NT2/D1 (cell line): ENCODE measurements at places on chromosomes 4 and X.

DNA sequence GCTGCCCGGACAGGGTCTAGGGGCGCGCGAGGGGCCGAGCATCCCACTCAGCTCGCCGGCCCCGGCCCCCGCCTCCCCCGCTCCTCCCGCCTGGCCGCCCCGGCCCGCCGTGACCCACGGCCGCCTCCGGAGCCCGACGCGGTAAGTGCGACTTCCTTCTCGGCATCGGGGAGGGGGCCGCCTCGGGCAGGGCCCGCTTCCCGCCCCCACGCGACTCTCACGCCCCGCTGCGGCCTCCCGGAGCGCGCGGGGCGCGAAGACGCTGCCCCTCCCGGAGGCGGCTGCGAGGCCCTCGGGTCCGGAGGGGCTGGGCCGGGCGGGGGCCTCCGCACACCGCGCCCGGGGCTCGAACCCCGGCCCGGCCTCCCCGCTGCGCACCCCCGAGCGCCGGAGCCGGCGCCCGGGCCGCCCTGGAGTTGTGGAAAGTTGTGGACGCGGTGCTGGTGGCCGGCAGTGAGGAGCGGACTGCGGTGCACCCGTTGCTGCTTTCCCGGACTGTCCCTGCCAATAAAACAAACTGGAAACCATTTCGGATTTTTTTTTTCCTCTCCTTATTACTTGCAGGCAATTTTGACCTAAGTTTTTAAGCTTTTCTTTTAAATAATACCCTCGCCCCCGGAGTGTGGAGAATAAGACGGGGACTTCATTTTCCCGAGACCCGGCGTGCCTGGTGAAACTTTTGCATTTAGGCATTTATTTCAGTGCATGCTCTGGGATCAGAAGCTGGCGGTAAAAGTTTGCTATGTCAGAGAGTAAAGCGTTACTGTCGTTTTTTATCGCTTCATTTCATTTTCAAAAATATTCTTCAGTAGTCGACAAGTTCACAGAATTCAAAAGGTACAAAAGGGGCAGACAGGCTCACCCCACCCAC is 13.0 kb upstream of the TMEM156 start:
- no peak for DNase-seq

DNA sequence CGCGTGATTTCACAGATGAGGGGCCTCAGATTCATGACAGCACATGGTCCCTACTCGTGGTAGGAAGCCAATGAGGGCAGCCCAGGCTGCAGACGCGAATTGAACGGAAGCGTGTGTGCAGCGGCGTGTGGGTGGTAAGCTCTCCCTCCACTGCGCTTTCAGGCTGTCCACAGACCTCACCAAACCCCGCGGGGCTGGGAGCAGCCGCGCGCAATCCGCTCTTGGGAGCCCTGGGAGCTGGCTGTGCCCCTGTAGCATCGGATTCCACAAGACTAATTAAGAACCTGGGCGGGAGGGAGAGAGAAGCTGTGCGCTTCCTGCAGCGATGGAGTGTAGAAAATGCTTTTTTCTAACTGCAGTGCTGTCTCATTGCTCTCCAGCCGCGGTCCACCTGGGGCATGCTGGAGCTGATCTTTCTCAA is 134.9 kb downstream of the STOX2 start:
- DNase-seq, result no peak

- no peak for DNase-seq
Measured at GRCh38 chr4:6568689-6569332, 6.2 kb upstream of the MAN2B2 start.

DNA sequence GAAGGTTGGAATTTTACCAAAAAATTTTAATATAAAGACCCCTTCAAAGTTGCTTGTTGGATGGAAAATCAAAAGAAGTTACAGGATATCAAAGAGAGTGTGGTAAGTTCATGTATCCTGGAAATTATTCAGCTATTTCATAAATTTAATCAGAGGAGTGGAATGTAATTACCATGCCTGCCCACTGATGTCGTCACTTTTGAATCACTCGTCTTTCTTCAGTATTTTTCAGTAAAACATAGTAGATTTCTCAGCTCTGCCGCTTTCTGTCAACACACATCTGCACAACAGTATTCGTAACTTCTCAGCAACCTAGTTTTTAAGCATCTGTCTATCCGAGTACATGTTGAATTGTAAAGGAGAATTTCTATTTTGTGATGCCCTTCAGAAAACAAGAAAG is 2163.0 kb upstream of the AGA start:
- DNase-seq, result no peak

- DNase-seq, result no peak
Measured at GRCh38 chr4:15130441-15130840, 128.2 kb downstream of the CPEB2 start.

GRCh38 chrX:79259073-79259689 is 108.0 kb downstream of the ITM2A start:
- DNase-seq, result no peak

DNA sequence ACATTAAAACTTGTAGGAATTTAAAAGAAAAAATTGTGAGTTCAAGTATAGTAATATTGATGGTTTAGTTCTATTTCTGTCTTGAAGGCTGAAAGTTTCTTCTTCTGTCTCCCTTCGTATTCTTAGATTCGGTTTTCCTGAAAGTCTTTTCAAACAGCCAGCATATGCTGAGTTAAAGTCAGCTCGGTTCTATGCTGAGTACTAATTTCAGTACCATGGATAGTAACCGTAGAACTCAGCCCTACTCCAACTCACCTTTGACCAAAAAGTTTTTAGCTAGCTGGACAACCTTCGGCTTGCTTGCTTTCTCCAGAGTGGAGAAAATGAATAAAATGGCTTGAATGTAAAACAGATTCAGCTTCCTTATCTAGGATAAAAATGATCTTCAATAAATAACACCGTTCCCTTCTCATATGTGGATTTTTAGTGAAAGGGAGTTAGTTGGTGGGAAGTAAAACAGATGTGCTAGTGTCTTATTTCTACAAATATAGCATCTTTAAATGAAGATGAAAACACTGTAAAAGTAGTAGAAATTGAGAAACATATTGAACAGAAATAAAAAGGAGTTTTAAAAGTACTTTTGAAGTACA is 5.2 kb downstream of the POU4F2 start:
- no peak for DNase-seq

- peak; percentile 32 for DNase-seq
Measured at GRCh38 chrX:132615391-132616131, 126.7 kb upstream of the MBNL3 start.

GRCh38 chr4:122819708-122820449 is 6.8 kb upstream of the FGF2 start:
- no peak for DNase-seq

DNA sequence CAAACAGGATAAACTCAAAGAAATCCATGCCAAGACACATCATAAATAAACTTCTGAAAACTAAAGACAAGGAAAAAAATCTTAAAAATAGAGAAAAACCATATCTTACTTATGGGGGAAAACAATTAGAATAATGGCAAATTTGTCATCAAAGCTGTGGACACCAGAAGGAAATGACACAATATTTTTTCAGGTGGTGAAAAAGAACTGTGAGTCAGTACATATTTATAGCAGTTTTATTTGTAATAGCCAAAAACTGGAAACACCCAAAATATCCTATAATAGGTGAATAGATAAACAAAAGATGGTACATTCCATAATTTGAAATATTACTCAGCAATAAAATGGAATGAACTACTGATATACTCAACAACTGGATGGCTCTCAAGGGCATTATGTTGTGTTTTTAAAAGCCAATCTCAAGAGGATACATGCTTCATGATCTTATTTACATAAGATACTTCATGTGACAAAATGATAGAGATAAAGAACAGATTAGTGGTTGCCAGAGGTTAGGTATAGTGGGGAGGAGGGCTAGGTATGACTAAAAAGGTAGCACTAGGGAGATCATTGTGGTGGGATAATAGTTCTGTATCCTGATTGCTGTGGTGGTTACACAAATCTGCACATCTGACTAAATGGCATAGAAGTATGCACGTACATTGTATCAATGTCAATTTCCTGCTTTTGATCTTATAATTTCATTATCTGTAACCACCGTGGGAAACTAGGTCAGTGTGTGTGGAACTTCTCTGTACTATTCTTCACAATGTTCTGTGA is 191.9 kb downstream of the PPP1R2C start:
- no peak for DNase-seq

GRCh38 chrX:140432346-140433175 is 72.3 kb downstream of the SOX3 start:
- DNase-seq, result no peak

DNA sequence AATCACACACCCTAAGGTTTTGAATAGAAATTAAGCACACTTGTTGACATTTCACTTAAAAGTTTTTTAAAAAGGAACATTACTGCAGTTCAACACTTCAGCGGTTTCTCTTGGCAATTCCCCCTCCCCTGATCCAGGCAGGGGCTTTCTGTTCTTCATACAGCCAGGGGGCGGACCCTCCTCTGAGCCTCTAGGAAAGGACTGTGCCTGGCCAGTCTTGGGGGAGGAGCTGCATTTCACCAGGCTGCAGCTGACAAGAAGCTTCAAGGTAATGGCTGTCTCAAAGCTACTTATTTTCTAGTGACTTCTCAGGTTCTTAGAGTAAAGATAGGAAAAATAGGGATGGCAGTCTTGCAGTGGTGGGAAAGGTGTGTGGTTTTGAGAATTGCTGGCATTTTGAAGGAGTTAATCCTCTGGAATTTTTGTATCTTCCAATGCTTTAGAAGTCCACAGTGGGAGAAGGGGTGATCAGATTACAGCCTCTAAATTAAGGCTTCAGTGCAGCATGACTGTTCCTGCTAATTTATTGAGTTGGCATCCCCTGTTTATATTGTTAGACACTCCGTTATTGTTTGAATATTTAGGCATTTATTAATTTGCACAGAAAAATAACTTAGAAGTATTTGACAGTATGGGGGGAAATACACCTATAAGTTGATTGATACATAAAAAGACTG is 33.5 kb downstream of the PWWP3B start:
- DNase-seq, result peak; percentile 30

DNA sequence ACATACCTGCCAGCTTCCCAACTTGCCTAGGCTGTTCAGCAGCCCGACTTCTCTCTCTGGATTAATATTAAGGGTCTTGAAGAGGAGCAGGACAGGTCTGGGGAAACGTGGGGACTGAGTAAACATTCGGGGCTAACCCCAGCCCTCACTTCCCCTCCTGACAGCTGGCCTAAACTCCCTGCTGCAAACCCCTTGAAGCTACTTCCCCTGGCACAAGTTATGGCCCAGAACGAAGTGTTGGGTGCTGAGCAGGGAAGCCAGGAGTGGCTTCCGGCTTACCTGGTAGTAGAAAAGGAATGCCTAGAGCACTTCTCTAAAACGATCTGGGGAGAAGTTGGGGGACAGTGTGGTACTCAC is 200.0 kb downstream of the BCOR start:
- DNase-seq, result no peak

DNA sequence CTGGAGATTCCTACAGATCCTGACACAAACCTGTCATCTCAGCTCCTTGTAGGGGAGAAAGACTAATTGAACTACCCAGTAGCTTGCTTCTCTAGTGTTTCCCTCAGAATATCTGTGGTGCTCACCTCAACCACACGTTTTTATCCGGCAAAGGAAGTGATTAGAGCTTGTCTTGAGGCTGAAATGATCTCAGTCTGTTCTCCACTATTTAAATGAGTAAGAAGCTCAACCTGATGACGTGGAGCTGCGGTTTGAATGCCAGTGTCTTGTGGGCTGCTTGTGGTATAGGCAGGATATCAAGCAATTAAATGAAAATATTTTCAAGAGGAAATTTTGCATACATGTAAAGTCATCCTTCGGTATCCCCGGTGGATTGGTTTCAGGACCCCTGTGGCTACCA is 270.2 kb downstream of the TLL1 start:
- DNase-seq, result no peak

- no peak for DNase-seq
Measured at GRCh38 chrX:150546711-150547153, 21.7 kb upstream of the MTM1 start.

DNA sequence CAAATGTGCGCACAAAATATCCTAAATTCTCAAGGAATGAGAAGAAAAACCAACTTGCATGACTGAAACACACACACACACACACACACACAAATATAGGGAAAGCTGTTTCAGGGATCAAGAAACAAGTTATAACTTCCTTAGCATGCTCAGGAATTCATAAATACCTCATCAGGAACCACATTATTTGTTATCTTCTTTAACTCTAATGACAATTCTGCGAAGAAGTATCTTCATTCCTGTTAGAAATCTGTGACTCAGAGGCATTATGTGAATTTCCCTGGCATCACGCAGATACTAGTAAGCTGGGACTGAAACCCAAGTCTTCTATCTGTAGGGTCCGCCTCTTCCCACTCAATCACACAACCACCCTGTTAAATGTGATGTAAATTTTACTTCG is 30.3 kb downstream of the TMPRSS11A start:
- no peak for DNase-seq

- no peak for DNase-seq
Measured at GRCh38 chr4:11420327-11420726, 8.4 kb downstream of the HS3ST1 start.

DNA sequence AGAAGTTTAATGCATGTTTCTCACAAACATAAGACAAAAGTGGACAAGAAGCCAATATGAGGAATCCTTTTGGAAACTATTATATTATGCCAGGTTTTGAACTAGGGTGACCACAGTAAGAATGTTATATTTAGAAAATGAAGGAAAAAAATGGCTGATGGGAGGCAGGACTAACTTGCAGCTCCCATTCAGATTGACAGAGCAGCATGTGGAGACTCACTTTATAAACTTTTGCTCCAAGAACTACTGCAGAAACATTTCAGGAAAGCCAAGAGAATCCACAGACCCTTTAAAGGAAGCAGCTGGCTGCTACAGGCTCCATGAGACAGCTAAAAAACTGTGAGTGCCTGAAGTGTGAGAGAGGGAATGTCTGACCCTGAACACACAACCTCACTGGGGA is 738.6 kb upstream of the GRIA3 start:
- DNase-seq, result no peak

- peak; percentile 50 for DNase-seq
Measured at GRCh38 chrX:40996886-40997530, 88.2 kb upstream of the USP9X start.

DNA sequence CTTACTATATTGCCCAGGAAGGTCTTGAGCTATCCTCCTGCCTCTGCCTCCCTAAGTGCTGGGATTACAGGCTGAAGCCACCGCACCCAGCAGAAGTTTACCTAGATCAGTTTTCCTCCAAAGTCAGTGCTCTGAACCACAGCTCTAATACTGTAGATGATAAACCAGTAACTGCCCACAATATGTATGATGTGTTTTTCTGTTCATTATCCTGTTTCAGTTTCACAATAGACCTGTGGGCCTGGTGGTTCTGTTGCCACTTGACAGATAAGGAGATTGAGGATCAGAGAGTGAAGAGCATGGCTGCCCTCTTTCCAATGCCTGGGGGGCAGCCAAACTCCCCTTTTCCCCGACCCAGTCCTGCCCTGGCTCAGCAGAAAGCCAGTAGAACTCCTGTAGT is 87.0 kb downstream of the EFNB1 start:
- DNase-seq, result no peak

- DNase-seq, result no peak
Measured at GRCh38 chr4:26183017-26183416, 137.8 kb upstream of the RBPJ start.
